ENCODE measurements at places on chromosomes 5 and 9.

DNA sequence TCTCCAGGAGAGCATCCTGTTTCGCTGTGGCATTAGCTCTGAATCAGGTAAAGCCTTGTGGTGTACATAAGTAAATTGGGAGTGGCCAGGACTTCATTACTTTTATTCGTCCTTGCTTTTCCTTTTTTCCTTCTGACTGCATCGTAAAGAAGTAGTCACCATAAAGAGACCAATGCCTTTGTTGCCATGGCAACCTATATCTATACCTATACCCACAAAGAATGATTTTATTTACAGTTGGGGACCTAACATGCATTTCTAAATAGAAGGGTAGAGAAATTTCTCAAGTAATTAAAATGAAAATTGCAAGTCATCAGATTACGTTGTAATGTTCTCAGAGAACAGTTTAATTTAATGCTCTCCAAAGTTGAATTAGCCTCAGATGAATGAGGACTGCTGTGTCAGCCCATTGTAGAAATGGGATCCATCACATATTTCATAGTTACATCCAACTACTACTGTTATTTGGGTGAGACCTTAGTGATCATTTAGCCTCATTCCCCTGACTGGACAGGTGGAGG, 18.6 kb downstream of the PTCD2 start:
- DNase-seq: no peak

DNA sequence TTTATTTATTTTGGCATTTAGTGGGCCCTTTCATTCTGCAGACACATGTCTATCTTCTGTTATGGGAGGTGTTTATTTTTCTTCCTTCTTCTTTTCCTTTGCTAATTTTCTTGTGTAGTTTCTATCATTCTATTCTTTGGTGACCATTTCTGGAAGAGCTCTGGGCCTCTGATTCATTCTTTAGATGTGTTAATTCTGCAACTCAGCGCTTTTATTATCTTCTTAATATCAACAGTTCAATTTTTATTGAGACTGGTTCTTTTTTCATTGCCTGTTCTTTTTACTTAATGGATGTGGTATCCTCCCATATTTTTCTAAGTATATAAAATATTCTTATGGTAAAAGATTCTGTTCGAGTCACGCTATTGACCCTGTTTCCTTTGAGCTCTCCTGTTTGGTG, 112.0 kb downstream of the HSPA4 start:
- no peak for DNase-seq

DNA sequence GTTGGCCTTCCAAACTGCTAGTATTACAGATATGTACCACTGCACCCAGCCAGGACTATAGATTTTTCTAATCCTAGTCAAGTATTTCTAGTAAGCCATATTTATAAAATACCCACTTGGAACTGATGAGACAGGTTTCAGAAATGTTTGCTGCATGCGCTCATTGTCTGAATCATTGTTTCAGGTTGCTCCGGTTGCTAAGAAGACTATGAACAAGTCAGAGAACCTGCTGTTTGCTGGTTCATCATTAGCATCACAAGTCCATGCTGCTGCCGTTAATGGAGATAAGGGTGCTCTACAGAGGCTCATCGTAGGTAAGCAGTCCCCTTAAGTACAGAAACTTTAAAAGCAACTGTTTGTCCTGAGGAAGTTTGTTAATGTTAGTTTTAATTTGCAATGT, 5.3 kb downstream of the INVS start:
- no peak for DNase-seq

- no peak for DNase-seq
These were observed 56.9 kb upstream of the COL15A1 start for GRCh38 chr9:98886691-98887229.
